ENCODE measurements at places on chromosomes 5 and 9.
A peak's percentile ranks its signal among the peaks of the same experiment; 100 is the strongest.

DNA sequence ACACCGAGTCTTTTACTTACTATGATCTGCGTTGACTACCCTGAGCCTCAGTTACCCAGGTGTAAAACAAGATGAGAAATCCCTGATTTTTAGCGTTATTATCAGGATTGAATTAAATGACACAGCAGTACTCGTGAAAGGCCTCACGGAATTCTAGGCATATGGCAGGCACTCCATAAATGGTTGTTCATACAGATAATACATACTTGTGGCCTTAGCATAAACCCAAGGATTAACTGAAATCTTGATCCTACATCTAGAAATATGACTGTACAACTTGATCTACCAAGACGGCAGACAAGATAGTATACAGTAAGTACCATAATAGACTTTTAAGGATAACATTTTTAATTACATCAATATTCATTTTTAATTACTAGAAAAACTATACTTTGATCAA is 409.8 kb downstream of the BNC2 start:
- DNase-seq: no peak

- no peak for DNase-seq
These were observed 22.0 kb downstream of the C9orf57 start for GRCh38 chr9:72038408-72038807.

- no peak for DNase-seq
These were observed 107.5 kb downstream of the PBX3 start for GRCh38 chr9:125854553-125855275.

- DNase-seq: no peak
These were observed 23.0 kb upstream of the NSG2 start for GRCh38 chr5:174022384-174023095.

DNA sequence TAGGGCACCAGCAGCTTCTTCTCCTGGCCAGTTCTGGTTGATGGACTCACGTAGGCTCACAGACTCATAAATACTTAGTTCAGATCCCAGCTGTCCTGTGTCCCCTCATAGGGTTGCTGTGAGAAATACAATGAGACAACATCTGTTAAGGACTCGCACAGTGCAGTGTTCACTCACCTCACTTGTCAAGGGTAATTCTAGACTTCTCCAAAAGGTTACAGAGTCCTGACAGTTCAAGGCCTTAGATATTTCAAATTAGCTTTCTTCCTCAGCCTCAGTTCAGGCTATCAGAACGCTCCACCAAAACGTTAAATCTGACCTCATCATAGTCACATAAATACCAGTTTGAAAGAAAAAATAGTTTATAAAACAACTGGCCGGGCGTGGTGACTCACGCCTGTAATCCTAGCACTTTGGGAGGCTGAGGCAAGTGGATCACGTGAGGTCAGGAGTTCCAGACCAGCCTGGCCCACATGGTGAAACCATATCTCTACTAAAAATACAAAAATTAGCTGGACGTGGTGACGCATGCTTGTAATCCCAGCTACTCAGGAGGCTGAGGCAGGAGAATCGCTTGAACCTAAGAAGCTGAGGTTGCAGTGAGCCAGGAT is 106.3 kb downstream of the UGCG start:
- DNase-seq: no peak

- DNase-seq: no peak
These were observed 63.4 kb upstream of the SREK1 start for GRCh38 chr5:66080664-66081063.

DNA sequence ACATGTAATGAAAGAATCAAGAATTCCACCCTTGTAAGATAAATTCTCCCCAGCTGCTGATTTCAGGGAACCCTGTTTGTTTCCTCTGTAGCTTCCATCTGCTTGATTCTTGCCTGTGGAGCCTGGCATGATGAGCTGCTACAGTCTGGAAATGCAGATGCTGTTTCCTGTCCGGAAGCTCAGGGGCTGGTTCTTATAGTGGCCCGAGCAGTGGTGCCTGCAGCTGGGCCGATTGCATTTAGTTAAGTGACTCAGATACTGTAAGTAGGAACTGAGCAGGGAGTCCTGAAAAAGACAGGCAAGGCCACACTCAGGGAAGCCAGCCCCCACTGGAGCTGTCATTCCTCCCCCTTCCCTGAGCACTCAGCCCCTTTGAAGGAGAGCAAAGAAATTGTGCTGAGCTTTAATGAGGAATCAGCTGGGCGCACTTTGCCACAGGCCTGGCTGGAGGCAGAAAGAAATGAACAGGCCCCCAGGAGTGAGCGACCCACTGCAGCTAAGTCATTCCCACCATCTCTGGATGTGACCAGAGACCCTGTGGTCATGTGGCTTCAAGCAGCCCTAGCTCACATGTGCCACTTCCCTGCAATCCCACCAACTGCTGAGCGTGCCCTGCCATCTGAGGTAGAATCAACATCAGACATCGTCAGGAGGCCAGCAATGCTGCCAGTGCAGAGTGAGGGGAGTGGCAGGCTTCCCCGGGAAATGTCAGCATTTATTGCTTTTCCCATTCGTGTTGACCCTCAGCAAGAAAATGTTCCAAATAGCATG is 206.0 kb upstream of the WWC1 start:
- DNase-seq: no peak

DNA sequence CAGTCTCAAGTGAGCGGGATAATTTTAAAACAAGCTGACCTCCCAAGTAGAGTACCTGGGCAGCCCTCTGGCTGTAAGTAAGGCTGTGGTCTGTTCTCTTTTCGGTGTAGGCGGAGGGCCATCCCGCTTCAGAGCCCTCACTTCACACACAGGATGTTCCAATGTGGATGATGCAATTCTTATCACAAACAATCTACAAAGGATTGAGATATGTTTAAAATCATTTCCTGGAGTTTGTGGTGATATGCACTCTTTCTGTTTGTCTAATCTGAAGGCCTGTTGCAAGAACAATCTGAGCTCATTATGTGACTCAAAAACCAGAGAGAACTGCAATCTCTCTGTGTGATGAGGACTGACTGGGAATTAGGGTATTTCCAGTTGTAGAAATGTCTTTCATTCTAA is 42.5 kb downstream of the ITGA2 start:
- no peak for DNase-seq

DNA sequence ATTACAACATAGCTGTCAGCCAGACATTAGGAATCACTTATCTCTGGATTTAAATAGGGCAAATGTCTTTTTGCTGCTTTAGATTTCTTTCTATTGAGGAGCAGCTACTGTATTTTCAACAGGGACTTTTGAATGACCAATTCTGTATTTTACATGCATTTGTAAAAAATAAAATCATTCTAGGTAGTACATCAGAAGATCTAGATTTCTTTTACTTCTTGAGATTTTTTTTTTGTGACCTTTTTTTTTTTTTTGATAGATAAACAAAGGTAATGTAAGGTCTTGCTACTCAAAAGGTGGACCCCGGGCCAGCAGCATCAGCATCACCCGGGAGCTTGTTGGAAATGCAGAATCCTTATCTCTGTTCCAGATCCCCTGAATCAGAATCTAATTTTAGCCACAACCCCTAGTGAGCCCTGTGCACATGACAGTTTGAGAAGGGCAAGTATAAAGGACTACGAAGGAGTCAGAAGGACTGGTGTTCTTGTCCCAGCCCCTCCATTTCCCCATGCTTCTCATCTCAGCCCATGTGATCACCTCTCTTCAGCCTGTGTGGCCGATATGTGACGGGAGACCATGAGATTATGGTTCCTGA is 37.7 kb upstream of the CKMT2 start:
- no peak for DNase-seq

GRCh38 chr5:53172630-53173029 is 63.1 kb upstream of the MOCS2 start:
- no peak for DNase-seq

DNA sequence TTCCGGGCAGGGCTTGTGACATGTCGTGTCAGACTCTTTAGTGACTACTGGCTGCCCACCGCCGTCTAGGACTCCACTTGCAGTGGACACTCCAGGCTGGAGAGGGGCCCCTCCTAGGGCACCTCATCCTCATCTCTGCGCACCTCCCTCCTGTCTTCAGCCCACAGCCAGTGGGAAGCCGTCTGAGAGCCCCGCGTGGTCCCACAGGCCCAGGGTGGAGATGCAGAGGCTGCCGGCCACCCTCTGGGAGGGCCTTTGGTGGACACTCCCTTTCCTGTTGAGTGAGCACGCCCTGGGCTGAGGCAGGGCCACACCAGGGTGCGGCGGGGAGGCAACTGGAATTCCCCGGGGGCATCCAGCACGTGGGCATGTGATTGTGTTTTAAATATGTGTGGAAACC is 80.5 kb downstream of the IRX2 start:
- no peak for DNase-seq

GRCh38 chr5:127421471-127421870 is 96.0 kb upstream of the PRRC1 start:
- no peak for DNase-seq

DNA sequence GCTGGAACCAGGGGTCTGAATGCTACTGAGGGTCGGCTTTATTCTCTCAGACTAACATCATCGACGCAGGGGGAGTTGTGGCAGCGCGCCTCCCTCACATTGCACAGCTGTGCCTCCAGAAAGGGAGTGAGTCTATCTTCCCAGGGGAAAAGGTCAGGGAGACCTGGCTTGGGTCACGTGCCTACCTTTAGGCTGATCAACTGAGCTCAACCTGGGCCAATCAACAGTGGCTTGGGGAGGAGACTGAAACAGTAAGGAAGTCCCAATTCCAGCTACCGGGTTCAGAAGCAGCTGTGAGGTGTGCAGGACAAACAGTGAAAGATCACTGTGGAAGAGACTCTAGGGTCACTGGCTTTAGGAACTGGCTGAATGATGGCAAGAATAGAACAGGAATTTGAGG is 14.3 kb downstream of the SNX30 start:
- no peak for DNase-seq

GRCh38 chr5:58294598-58295305 is 165.1 kb downstream of the PLK2 start:
- DNase-seq: no peak

GRCh38 chr9:37512437-37512836 is 26.7 kb downstream of the POLR1E start:
- no peak for DNase-seq

GRCh38 chr9:2466703-2467102 is 154.9 kb upstream of the VLDLR start:
- DNase-seq: no peak

GRCh38 chr5:18601185-18601584 is 966.9 kb downstream of the TAF11L14 start:
- DNase-seq: no peak

GRCh38 chr9:89476546-89476945 is 21.4 kb downstream of the SEMA4D start:
- no peak for DNase-seq

DNA sequence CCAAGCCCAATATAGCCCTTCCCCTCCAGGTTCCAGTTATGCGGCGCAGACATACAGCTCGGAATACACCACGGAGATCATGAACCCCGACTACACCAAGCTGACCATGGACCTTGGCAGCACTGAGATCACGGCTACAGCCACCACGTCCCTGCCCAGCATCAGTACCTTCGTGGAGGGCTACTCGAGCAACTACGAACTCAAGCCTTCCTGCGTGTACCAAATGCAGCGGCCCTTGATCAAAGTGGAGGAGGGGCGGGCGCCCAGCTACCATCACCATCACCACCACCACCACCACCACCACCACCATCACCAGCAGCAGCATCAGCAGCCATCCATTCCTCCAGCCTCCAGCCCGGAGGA is 6.3 kb downstream of the NR4A3 start:
- DNase-seq: no peak

- no peak for DNase-seq
These were observed 139.8 kb upstream of the RPS23 start for GRCh38 chr5:82417776-82418607.

DNA sequence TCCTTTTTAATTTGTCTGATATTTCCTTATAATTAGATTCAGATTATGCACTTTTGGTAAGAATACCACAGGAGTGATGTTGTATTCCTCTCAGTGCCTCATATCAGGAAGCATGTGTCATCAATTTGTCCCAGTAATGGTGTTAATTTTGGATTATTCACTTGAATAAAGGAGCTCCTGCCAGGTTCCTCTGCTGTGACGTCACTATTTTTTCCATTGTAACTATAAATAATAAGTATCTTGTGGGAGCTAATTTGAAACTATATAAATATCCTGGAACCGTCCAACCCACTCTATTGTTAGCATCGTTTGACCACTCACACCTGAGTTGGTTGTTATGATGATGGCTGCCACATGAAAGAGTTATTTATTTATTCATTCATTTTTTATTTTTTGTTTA is 107.9 kb downstream of the INVS start:
- DNase-seq: no peak

DNA sequence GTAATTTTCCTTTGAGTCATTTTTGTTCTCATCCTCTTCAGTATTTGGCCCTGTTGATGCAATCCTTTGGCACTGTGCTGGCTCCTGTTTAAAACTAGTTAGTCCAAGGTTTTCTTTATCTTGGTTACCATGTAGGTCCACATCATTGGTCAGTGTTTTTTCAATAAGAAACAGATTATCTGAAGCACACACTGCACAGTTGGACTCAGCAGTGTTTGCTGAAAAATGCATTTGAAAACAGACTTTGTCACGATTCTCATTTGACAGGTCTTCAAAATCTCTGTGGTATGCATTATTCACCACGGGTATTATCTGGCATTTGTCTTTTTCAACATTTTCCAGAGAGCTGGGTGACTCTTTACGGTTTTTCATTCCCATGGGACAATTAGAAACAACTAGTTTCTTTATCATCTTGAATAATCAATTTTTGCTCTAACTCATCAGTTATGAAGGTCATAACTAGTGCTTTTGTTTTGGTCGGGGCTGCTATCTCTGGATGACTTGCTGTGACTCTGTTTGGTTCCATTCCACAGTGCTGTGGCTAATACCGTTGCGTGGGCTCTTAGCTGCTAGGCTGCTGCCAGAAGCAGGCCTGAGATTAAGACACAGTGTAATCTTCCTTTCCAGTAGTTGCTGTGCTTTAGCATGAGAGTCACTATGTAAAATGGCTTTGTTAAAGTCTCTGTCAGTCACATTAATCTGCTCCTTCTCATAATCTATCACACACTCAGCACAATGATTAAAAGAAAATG is 36.2 kb downstream of the NUDT12 start:
- no peak for DNase-seq

GRCh38 chr5:77844373-77844622 is 68.2 kb upstream of the TBCA start:
- no peak for DNase-seq

DNA sequence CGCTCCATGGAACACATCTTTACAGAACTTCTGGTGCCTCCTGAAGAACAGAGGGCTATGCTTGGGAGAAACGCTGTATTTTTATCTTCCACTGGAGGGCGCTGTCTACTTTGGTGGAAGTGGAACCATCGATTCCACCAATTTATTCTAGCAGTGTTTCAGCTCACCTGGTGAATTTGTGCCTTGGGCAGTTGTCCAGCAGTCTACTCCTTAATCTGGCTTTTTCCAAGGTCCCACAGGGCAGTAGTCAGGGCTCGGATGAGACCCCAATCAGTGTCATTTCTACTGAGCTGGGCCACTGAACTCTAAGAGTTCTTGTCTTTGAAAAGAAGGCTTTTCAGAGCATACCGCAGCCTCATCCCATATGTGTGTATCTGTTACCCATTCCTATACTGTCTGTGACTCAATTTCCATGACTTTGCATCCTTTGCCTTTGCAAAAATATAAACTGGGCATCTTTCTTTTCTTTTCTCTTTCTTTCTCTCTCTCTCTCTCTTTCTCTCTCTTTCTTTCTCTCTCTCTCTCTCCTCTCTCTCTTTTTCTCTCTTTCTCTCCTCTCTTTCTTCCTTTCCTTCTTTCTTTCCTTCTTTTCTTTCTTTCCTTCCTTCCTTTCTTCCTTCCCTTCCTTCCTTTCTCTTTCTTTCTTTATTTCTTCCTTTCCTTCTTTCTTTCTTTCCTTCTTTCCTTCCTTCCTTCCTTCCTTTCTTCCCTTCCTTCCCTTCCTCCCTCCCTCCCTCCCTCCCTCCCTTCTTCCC is 138.4 kb upstream of the ZNF618 start:
- peak; percentile 10 for DNase-seq

- no peak for DNase-seq
These were observed 6.5 kb upstream of the PLEKHG4B start for GRCh38 chr5:85334-85995.

Data from T-helper 1 cell (primary cell).